ENCODE measurements at places on chromosomes 4 and X.

- DNase-seq: no peak
Observed at GRCh38 chrX:252957-253291, 28.3 kb upstream of the PLCXD1 start.

GRCh38 chrX:71579136-71579989 is 1.1 kb downstream of the GCNA start:
- no peak for DNase-seq

DNA sequence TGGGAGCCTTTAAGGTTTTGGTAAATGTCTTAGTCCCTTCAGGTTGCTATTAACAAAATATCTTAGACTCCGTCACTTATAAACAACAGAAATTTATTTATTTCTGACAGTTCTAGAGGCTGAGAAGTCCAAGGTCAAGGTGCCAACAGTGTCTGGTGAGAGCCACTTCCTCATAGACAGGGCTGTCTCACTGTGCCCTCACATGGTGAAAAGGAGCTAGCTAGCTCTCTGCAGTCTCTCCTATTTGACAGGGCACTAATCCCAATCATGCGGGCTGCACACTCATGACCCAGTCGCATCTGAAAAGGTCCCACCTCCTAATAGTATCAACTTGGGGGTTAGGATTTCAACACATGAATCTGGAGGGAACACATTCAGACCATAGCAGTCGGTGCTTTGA is 63.4 kb upstream of the KLF3 start:
- no peak for DNase-seq

- DNase-seq: no peak
Observed at GRCh38 chr4:138891631-138892031, 124.0 kb upstream of the NOCT start.

- peak; percentile 5 for DNase-seq
Observed at GRCh38 chr4:105808750-105809041, 86.6 kb upstream of the NPNT start.

GRCh38 chr4:147076728-147077127 is 131.1 kb upstream of the TTC29 start:
- no peak for DNase-seq

DNA sequence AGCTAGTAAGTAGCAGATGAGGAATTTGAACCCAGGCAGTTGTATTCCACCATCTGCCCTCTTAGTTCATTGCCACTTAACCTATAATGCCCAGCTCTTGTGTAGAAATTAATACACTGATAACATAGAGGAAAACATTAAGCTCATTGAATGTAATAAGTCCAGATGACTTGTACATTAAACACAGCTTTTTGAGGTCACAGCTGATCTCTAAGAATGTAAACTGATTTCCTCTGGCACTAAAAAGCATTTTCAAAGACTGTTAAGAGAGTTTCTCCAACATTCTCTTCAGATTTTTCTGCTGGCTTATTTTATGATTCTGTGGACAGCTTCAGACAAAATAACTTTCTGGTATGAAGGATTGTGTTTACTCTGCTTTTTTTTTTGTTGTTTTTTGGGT is 42.7 kb downstream of the HPRT1 start:
- no peak for DNase-seq

DNA sequence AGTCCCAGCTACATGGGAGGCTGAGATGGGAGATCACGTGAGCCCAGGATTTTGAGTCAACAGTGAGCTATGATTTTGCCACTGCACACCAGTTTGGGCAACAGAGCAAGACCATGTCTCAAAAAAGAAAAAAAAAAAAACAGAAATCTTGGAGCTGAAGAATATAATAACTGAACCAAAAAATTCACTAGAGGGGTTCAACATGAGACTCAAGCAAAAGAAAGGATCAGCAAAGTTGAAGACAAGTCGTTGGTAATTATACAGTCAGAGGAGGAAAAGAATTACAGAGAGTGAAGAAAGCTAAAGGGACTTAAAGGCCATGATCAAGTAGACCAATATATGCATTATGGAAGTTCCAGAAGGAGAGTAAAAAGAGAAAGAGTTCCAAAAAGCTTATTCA is 26.9 kb downstream of the SHROOM4 start:
- no peak for DNase-seq

DNA sequence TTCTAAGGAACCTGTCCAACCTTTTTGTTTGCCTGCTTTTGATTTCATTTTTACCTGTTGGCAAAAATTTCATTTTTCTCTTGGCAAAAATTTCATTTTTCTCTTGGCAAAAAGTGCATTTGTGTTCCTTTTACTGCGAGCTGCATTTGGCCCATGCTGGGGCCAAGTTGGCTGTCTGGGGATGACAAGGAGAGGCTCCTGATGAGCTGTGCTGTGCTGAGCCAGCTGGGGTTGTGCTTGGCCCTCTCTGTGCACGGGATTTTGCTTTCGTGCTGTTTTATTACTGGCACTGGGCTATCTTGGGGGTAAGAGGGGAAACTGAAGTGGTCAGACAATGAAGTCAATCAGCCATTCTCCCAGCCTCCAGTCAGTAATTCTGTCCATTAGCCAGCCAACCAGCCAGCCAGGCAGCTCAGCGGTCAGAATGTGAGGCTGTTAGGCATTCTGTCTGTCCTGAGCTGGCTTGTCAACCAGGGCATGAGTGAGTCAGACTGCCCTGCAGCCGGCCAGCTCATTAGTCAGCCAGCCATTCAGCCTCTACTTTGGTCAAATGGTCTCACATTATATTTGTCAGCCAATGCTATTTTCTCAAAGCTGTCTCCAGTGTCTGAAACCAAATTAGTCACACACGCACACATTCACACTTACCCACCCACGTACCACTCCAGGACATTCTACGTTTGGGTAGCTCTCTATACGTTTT is 56.9 kb upstream of the PRPS1 start:
- DNase-seq: no peak

DNA sequence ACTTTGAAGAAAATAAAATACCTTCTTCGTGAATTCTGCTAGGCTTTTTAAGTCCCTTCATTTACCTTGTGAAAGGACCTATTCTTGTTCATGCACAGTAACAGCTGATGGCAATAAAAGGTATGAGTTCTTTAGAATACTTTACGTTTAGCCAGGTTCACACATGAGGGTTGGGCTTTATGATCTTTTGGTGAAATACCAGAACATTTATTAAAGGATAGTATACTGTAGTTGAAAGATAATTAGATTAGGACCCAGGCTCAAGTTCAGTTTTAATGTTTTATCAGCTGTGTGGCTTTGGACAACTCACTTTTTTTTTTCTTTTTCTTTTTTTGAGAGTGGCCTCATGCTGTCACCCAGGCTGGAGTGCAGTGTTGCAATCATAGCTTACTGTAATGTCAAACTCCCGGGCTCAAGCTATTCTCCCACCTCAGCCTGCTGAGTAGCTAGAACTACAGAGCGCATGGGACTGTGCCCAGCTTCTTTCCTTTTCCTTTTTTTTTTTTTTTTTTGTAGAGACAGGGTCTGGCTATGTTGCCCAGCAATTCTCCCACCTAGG is 28.2 kb upstream of the NEIL3 start:
- no peak for DNase-seq

GRCh38 chr4:180923486-180923885 is 1319.7 kb upstream of the TENM3 start:
- DNase-seq: no peak

- no peak for DNase-seq
Observed at GRCh38 chrX:69238114-69238886, 73.0 kb upstream of the PJA1 start.

DNA sequence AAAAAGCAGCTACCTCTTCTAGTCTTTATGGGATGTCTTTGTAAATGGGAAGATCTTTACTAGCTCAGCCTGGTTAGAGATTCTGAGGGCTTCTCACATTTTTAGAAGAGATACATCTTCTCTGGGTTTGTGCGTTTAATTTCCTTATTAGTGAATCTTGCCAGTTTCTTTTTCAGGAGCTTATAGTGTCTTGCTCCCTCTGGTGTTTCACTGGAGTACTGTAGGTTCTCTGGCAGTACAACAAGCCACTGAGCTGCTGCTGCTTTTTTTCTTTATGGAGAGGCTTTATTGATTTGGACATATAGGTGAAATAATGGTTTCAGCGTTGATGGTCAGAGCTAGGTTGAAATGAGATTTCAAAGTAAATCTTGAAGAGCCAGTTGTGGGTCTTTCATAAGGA is 82.9 kb downstream of the LAS1L start:
- no peak for DNase-seq

- DNase-seq: no peak
Observed at GRCh38 chr4:17939054-17939453, 82.5 kb downstream of the LCORL start.

DNA sequence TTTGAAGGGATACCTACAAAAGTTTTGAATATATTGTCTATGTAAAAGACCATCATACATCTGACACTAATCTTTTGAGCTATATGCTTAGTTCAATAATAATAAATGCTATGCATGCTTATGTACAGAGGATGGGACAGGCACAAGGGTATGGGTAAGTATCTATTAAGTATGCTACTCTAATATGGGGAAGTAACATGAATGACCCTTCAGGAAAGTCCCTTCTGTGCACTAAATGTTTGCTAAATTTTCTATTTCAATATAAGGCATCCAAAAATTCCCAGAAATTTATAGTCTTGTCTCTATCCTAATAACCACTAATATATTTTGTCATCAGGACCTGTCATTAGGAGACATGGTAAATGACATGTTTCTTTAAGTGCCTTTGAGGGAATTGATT is 19.0 kb downstream of the ATP8A1 start:
- DNase-seq: no peak

GRCh38 chr4:152996111-152996571 is 60.0 kb downstream of the FHDC1 start:
- no peak for DNase-seq

DNA sequence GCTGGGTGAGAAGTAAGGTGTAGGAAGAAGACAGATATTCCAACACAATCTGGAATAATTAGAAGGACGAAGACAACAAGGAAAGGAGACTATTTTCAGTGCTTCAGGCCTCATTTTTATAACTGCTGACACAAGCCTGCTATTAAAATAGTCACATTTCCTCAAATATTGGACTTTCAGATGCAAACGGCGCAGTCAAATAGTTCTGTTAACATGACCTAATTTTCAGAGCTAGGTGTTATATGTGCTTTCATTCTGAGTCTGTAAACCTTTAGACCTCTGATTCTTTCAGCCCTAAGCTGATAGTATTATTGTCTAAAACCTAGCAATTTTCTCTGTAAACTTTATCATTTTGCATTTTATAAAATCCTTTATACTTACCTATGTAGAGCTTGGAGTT is 261.5 kb downstream of the IL1RAPL1 start:
- DNase-seq: no peak

- no peak for DNase-seq
Observed at GRCh38 chr4:100130491-100130890, 59.8 kb downstream of the DDIT4L start.

Data from HFF-Myc (cell line).